A549 (cell line): ENCODE measurements at places on chromosomes 4 and X.

GRCh38 chrX:69555481-69556041 is 51.4 kb downstream of the NALF2 start:
- no peak for DNase-seq

- DNase-seq: no peak
Observed at GRCh38 chrX:42089031-42089430, 165.7 kb upstream of the CASK start.

- no peak for DNase-seq
Observed at GRCh38 chrX:153926552-153926857, 441 bp upstream of the ARHGAP4 start.

DNA sequence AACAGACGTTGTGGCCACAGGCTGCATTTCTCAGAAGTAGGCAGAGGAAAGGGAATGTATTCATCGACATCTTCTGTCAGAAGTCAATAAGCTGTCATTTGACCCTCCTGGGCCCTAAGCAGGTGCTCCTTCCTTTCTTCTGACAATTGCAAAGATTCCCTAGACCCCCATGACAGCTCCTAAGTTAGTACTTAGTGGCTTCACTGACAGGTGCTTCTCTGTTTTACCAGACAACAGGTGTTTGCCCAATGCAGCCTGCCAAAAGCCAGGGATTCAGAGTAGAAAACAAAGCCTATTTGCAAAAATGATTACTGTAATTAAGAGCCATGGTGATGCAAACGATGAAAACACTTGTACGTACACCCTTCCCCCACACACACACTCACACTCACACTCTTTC is 7.5 kb upstream of the FGF5 start:
- DNase-seq: no peak

DNA sequence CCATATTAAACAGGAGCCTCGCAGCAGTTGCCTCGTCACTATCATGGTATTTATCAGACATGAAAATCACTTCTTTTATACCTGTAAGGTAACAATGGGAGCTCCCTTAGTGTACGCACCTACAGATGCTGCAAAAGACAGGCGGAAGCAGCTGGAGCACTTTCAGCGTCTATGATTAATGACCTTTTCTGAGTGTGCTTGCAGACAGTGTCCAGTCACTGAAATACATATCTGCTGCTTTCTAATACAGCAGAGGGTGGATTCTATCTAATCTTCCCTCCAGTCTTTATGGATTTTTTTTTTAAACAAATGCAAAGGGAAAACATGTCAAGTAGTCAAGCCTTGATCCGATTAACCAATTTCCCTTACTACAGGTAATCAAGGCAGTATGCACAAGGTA is 24.1 kb downstream of the DCTD start:
- no peak for DNase-seq

- no peak for DNase-seq
Observed at GRCh38 chr4:141635736-141636081, 674 bp upstream of the IL15 start.

DNA sequence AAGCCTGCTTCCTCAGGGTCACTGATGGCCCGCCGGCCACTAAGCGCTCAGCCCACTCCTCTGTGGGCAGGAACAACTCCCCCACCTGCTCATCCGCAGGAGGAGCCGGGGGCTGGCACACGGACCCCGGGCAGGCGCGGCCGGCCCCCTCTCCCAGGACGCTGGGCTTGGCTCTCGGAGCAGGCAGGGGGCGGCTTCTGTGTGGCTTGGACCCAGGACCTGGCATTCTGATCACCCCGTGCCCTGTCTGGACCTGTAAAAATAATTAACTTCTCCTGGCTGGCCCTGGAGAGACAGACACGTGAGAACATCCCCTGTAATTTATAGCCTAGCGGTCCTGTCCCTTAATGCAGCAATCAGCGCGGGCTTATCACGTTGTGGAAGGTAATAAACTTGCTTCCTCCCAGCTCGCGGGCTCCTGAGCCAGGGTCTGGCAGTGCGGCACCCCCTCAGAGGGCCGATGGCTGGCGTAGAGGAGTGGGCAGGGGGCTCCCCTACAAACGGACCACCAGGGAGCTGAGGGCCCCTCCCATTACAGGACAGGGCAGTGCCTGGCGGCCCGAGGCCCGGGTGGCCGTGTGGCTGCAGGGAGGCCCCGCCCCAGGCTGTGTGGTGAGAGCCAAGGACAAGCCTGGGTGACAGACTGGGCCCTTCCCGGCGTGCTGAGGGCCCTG is 84.5 kb upstream of the NKX1-1 start:
- no peak for DNase-seq

- DNase-seq: no peak
Observed at GRCh38 chr4:84916227-84916626, 50.3 kb downstream of the WDFY3 start.

- DNase-seq: no peak
Observed at GRCh38 chrX:102339312-102340298, 92.6 kb downstream of the NXF2 start.

DNA sequence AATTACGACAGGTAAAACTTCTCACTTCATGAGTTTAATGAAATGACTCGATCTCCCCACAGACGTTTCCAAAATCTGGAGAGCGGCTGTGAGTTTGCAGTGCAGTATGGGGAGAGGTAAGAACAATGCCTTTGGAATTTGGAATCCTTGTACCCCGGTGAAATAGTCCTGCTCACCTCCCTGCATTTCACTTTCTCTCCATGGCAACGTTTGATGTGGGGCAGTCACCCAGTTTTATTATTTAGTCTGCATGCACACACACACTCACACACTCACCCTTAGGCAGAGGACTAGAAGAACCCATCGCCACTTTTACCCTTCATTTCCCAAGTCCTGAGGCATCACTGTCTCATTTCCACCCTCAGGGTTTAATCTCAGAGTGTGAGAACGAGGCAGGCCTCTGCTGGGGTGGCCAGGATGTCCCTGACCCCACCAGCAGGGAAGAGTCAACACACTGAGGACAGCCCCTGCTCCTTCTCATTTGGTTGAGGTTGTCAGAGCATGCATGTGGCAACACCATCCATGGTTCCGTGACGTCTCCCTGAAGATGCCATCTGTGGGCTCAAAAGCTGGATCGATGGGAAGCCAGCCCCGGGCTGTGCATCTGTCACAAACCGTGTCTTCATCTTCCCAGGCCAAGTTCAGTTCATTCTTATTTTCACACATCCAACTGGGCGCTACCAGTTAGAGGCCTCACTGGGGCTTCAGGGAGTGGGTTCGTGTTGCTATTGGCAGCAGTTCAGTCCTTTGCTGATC is 119.8 kb upstream of the TRIM2 start:
- no peak for DNase-seq

DNA sequence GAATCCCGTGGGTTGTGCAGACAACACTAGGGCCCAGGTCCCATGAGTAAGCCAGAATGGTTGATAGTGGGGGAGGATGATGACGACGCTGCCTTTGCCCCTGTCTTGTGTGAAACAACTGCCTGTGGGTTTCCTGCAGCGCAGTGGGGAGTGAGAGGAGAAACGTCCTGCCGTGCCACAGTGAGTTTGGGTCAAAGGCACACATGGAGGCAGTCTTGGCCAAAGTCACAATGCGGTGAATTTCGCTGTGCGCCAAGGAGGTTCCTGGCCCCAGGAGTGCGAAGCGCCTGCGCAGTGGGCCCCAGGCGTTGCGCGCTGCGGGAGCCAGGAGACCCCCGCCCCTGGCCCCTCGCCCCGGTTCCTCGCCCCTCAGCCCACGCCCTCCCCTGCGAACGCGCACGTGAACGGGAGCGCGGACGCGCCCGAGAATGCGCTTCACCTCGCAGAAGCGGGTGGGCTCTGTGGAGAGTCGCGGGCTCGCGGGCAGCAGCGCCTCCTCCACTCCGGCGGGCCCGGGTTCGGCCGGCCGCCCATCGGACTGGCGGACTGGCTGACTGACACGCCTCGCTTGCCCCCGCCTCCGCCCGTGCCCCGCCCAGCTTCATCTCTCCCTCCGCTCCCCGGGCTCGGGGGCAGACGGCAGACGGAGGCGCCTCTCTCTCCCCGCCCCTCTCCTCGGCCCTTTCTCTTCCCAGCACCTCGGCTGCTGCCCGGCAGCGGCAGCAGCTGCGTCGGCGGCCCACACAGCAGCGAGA is at the start of gene NUDT10:
TSS of gene NUDT10 (plus strand) at position 635 of the 755 bp plus-strand sequence. CDS start 144 bp downstream, outside the sequence.
- peak; percentile 12 for DNase-seq
